Effector memory CD8-positive, alpha-beta T cell (primary cell): ENCODE measurements at places on chromosomes 5 and 9.

DNA sequence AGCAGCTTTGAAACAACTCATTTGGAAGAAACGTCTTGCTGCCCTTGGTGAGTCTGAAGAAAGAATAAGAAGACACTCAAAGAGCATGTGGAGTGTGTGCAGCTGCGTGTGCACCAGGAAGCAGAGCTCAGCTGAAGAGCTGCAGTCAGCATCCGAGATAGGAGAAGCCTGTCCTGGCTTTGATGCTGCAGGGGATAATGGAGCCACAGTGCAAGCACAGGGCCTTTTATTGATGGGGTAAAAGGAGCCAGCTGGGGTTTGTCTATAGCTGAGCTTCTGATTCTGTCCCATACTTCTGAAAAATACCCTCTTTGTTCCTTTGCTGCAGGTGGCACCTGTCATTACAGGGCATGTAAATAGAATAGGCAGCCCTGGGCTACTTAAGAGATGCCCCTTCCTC is 375.7 kb upstream of the ZNF462 start:
- no peak for DNase-seq

- DNase-seq: no peak
These were observed 7.3 kb upstream of the TCF7 start for GRCh38 chr5:134106991-134107701.

DNA sequence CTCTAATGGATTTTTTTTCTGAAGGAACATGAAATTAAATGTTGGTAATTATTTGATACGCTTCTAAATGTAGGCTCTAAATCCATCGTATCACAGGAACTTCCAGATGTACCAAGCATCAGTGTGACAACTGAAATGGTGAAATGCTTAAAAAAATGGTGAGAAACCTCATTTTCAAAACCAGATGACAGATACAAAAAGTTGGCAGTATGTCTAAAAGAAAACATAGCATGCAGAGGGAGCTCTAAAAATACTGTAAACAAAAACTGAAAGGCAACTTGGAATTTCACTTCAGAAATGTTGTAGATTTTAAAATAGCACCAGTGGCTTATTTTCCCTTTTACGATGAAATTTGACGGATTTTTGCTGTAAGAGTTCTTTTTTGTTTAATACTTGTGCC is 1043.6 kb upstream of the WWC1 start:
- DNase-seq: no peak

- no peak for DNase-seq
These were observed 18.3 kb downstream of the ABO start for GRCh38 chr9:133256686-133257091.

DNA sequence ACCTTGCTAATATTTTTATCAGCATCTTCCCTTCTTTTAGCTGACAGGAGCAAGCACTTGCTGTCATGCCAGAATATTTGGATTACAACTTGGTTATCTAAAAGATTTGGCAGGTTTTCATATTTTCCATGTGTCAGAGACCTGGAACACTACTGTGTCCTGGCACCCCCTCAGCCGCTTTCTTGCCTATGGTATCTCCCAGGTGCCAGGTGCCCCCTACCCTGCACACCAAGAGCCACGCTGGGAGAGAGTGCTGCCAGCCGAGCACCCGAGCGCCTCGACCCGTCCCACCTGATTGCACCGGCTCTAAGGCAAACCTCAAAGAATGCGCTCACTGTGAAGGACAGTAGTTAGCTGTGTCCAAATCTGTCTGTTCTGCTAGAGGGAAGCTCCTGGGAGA is 84.8 kb downstream of the GTF3C4 start:
- DNase-seq: no peak

- DNase-seq: no peak
These were observed 184.2 kb downstream of the FANCC start for GRCh38 chr9:95133325-95133705.

GRCh38 chr5:108660291-108660690 is 87.4 kb upstream of the FER start:
- DNase-seq: no peak

- no peak for DNase-seq
These were observed 8.1 kb downstream of the SLC12A7 start for GRCh38 chr5:1103505-1104326.

GRCh38 chr9:7336356-7337065 is 463.1 kb downstream of the DMAC1 start:
- no peak for DNase-seq

DNA sequence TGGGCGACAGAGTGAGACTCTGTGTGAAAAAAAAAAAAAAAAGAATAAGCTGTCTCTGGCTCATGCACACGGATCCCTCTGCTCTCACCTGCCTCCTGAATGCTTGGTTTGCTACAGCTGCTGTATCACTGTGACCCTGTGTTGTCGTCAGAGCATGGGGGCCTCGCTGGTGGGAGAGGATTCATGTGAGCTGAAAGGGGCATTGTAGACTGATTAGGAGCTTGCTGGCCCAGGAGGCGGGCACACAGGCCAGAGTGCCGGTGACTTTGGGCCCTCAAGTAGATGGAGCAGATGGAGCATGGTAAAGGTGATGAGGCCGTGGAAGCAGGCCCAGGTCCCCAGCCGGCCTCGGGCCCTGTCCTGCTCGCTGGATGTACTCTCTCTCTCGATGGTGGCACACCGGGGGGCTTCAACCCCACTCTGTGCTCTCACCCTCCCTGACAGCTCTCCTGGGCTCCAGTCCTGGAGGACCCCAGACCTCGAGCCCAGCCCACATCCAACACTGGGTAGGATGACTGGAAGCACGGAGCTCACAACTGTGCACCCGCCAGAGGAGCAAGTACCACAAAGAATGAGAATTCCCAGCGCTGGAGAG is 7.1 kb downstream of the FLT4 start:
- no peak for DNase-seq

- DNase-seq: no peak
These were observed at the start of gene ANKRD34B for GRCh38 chr5:80569961-80570786. TSS of gene ANKRD34B (minus strand) at chr5:80570280. CDS start at chr5:80560019, 10,261 bp downstream.

DNA sequence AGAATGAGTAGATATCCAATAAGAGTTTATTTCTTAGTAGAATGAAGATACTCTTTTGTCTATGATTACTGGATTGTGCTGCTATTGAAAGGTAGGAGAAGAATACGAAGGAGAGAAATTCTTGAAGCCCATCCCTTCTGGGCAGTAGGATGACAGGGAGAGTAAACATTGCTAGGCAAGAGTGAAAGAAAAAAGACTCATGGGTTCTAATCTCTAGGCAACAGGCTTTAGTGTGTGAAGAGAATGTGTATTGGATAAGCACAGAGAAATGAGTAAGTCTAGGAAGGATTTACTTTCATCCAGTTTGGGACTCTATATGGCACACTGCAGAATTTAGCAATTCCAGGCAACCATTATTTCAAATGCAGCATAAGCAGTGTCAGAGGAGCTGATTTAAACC is 216.0 kb downstream of the GABRG2 start:
- no peak for DNase-seq

DNA sequence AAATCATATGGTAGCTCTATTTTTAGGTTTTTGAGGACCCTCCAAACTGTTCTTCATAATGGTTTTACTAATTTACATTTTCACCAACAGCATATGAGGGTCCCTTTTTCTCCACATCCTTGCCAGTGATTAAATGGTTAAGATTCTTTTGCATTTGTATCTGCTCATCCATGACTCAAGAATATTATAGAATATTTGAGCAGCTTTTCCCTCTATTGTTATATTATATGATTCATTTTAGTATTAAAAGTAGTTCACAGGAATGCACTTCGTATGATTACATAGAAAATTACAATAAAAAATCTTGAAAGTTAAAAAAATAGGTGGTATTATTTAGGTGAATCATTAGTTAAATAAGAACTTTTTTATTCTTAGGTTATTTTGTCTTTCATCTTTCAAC is 140.7 kb downstream of the WDR70 start:
- no peak for DNase-seq

DNA sequence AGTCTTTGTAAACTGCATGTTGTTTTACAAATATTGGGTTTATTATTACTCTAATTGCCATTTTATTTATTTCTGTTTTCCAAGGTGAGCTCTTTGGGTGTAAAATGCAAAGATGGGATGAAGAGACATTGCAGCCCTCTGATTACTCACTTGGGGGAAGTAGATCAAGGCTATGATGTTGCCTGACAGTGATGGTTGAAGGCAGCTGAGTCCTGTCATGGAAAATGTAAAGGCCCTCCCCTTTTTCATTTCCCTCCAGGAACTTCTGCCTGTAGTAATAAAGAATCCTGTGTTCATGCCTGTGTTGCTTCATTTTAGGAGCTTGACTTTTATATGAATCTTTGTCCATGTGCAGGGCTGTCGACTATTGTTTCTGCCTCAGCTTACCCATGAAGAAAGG is 605.4 kb upstream of the CLINT1 start:
- no peak for DNase-seq

DNA sequence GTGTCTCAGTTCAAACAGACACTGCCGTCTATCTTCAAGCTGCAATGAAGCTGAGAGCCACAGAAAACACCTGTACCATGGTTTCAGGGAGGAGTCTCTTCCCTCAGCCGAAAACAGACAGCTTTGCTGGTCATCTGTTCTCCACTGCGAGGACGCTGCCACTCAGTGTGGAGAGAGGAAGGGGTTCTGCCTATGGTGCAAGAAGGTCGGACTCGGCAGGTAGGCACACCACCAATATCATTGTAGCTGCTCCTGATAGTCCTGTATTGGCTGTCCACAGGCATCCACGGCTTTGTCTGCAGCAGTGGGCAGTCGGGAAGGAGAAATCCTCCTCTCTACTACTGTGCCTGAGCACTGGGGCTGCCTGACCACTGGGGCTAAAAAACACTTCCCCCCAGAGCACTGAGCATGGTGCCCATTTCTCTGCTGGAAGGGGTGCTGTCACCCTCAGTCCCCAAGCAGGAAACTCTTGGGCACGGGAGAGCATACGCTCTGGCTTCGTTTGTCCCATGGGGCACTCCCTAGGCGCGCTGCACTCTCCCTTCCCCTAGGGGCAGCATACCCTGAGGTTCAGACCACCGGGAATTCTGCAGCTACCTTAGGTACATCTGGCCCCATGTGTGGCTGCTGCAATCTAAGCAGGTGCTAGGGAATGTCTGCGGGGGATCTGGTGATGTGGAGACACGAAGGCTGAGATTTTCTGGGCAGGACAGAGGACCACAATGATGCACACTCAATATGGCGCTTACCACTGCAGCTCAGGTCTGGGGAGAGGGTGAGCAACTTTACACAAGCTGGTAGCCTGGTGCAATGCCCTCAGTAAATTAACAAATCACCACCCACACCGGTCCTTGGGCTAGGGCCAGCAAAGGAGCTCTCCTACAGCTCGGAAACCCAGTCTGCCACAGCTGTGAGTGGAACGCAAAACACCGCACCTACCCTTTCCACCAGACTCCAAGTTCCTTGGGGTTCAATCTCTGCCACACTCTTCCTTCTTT is 880.9 kb upstream of the SEMA6A start:
- no peak for DNase-seq

DNA sequence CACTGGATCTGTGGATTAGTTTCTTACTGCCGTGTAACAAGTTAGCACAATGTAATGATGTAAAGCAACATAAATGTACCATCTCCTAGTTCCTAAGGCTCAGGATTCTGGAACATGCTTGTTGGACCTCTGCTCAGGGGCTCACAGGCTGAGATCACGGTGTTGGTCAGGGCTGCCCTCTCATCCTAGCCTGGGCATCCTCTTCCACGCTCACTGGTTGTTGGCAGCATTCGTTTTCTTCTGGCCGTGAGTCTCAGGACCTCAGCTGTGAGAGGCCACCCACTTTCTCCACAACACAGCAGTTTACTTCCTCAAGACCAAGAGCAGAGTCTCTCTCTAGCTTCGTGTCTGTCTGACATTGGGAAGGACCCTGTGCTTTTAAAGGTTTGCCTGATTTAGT is 17.3 kb downstream of the RASGEF1C start:
- DNase-seq: no peak

DNA sequence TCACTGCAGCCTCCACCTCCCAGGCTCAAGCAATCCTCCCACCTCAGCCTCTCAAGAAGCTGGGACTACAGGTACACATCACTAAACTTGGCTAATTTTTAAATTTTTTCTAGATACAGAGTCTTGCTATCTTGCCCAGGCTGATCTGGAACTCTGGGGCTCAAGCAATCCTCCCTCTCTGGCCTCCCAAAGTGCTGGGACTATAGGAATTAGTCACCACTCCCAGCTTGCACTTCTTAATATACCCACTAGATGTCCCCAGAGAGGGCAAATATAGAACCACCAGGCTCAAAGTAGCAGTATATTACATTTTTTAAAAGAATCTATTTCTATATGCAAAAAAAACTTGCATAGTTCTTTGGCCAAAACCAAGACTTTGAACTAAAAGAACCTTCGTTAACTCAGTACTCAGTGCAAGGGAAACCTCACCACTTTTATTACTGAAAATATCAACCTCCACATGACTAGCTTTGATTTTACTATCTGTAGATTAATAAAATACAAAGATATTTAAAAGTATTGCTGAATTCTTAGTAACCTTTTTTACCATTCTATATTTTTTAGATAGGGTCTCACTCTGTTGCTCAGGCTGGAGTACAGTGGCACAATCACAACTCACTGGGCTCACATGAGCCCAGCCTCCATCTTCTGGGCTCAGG is 25.8 kb upstream of the HSD17B3 start:
- peak; percentile 46 for DNase-seq

- no peak for DNase-seq
These were observed 6.2 kb upstream of the MYORG start for GRCh38 chr9:34382879-34383278.

GRCh38 chr5:83230511-83230910 is 153.2 kb downstream of the XRCC4 start:
- no peak for DNase-seq

DNA sequence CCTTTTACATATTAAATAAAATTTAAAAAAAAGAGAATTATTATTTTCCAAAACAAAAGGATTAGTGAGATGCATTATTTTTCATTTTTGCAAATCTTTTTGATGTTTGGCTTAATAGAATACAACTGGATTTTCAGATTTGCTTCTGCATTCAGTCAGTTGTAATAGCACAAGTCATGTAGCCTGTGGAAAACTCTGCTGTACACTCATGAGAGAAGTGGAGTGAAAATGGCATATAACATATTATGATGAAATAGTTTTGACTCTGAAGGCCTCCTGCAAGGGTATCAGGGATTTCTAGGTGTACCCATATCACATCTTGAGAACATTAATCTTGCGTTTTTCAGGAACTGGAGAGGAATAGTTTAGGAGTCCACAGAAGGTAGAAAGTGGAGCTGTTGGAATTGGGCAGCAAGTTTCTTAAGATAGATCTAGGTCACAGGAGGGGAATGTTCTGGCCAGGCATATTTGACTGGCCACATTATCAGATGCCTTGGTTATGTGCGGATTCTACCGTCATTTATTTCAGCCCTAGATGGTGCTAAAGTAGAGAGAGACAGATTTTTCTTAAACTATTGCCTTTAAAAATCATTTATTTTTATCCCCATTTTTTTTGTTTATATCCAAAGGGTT is 16.4 kb downstream of the LNPEP start:
- DNase-seq: no peak

- no peak for DNase-seq
These were observed 181.6 kb upstream of the MAP1B start for GRCh38 chr5:71925608-71926091.

DNA sequence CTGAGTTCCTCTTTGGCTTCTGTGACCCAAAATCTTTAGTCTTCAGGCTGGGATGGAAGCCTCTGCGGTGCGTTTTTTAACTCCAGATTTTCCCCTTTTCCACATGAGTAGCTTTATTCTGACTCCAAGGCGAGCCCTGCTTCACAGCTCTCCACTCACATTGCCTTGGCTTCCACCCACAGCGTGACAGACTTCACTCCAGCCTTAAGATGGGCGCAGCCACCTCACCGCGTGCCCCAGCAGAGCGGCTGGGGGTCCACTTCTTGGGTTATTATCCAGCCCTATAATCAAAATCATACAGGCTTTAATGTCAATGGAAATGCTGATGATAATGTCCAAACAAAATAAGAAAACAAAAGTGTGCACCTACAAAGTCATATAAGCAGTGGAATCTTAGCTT is 1.2 kb downstream of the EXOC3 start:
- no peak for DNase-seq

- DNase-seq: no peak
These were observed 300.8 kb upstream of the PANK3 start for GRCh38 chr5:168879929-168880328.
